ENCODE measurements at places on chromosomes 11 and 22. TPM values are rescaled to one million over a fixed set of nuclear protein-coding genes. Genes with fewer than 3 reads are reported as not detected.

DNA sequence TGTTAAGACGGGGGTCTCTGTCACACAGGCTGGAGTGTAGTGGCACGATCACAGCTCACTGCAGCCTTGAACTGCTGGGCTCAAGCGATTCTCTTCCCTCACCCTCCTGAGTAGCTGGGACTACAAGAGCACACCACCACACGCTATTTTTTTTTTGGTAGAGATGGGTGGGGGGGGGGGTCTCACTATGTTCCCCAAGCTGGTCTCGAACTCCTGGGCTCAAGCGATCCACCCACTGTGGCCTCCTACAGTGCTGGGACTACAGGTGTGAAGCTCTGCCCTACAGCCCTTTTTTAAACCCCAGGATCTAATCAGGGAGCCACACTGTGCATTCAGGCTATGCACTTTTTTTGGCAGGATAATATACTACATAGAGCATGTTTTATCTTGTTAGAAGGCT is 1.4 kb upstream of the DHCR7 start:
- DNase-seq, result no peak

DNA sequence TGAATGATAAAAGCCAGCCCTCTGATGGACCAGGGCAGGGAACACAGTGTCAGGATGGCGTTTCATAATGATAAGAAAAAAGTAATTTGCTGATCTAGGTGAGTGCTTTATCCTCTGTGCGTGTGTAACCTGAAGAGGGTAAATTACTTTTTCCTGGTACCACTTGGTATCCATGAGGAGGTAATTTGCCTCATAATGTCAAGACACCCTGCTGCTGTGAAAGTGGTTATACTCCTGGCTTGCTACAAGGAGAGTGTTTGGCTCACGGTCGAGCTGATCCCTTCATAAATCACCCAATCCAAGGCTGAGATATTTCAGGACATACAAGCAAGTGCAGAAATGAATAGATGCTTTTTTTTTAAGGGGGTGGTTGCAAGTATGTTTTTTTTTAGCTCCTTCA is 207.2 kb upstream of the PGR start:
- DNase-seq, result no peak

- DNase-seq, result no peak
These were observed 72.3 kb downstream of the PPP6R3 start for GRCh38 chr11:68532727-68533369.

The C11orf42 gene
- not detected for total RNA-seq

The OR5T3 gene
- not detected for total RNA-seq

The PAAF1 gene
- total RNA-seq, result 11.7 TPM

The WBP2NL gene
- not detected for total RNA-seq
